ENCODE measurements at places on chromosomes 11 and 22.

- DNase-seq = no peak
These were observed 17.6 kb downstream of the STARD10 start for GRCh38 chr11:72776117-72776843.

DNA sequence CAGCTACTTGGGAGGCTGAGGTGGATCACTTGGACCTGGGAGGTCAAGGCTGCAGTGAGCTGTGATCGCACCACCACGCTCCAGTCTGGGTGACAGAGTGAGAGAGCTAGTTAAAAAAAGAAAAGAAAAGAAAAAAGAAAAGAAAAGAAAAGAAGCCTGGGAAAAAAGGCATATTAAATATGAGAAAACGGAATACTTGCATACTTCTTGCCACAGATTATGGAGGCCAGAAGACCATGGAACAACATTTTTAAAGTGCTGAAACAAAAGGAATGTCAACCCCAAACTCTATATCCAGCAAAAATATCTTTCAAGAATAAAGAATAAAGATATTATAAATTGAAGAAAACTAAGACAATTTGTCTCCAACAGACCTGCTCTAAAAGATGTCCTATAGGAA lies 191.9 kb downstream of the EFCAB6 start:
- DNase-seq = no peak

DNA sequence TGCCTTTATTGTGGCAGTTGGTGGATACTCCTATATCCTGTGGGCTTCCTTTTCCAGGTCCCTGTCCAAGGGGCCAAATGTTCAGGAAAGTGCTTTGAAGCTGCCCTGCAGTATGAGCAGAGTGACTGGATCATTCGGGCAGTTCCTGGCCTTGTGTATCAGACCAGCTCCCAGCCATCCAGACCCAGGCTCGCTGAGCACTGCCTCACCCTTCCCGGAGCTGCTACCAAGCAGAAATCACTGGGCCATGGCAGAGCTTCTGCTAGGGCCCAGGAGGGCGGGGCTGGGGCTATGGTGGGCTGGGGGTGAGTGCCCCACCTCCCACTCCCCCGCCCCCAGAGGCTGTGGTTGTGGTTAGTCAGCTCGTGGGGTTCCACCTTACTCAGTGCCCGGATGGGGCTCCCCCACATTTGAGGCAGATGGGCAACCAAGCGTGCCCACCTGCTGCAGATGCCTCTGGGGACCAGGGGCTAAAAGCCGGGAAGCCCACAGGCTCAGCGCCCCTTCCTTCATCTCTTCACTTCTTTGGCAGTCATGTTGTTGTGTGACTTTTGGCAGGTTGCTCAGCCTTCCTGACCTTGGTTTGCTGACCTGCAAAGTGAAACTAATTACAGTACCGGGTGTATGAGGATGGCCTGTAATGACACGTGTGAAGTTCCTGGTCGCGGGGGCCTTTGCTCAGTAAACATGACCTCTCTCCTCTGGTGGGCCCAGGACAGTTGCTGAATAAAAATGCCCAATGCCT lies 2.1 kb upstream of the LRRC32 start:
- DNase-seq = no peak

- no peak for DNase-seq
These were observed 33.7 kb upstream of the MPPED1 start for GRCh38 chr22:43377896-43378704.

DNA sequence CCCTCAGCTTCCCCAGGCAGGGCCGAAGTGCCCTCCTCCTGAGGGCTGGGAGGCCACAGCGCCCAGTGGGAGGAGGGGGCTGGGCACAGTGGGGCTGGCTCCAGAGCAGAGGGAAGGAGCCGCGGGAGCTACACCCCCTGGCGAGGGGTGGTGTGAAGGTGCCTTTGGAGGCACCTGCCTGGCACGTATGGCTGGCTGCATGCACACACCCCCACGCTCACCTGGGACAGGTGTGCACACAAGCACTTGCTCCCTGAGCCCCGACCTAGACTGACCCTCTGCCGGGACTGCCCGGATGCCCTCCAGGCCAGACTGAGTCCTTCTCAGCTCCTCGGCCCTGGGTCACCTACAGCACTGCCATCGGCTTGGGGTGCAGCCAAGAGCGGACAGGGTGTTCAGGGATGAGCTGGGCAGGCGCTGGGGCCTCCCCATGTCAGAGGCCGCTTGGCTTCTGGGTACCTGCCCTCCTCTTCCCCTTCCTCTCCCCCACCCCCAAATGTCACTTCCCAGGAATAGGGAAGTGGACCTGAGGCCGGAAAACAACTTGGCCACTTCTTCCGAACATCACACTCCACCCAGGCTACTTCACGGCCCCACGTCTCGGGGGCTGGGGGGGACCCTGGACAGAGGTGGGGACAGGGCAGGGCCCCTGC lies 7.4 kb upstream of the PIM3 start:
- DNase-seq = no peak

DNA sequence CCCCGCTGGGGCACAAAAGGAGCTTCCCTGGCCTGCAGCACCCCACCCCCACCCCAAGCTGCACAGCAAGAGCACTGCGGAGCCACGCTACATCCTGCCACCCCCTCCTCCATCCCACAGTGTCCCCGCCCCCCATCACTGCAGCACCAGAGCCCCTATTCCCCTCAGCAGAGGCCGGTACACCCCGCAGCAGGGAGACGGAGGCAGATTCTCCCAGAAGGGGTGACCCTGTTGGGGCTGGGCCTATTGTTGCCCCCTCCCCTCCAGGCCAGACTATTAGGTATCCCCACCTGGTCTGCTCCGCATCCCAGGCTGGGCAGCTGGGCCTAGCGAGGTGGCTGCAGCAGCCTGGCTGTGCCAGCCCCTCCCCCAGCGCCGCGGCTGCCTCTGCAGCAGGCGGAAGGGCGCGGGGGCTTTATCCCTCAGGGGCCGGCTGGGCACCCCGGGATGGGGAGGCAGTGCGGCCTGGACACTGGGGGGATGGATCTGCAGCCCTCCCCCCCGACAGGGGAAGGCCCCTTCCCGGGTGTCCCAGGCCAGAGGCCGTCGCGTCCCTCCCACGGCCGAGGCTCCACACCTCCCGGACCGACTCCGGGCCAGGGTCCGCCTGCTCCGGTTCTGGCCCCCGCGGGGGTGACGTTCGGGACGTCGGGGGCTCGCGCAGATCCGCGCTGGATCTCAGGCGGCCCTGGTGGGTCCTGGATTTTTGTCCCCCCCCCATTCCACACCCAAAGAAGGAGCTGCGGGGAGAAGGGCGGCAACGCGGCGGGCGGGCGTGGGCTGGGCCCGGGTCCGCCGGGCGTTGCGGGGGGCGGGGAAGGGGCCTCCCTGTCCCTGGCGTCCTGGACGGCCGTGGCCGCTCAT lies 943 bp downstream of the DUSP8 start:
- no peak for DNase-seq
